ENCODE measurements at places on chromosomes 13 and 19.
A peak's percentile ranks its signal among the peaks of the same experiment; 100 is the strongest.

DNA sequence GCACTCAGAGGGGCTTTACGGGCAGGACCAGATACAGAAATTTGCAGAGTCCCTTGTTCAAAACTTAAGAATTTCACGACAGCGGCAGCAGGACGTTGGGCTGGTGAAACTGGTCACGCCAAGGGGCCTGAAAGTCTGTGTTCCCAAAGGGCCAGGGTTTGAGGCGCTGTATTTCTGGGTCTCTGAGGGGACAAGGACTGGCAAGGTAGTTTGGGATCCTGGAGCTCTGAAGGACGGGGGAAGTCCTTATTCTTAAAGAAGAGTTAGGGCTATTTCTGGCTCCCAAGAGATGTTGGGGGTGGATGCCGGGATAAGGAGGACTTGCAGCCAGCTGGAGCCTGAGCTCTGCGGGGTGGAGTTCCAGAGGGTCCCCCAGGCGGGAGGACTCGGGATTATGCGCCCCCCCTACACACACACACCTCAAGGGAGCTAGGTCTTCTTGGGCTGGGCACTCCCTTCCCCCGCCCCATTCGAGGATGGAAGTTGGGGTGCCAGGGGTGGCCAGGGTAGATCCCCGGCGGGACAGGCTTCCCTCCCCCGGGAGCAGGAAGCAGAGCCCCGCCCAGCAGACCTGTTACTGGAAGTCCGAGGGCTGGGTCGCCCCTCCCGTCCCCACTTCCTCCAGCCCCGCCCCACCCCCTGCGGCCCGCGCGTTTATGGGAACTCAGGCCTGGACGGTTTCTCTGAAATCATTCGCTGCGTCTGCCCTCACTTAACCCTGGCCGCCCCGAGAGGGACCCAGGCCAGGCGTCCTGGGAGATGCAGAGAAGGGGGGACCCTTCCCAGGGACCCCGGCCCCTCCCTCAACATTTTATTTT is 5.6 kb downstream of the BCL3 start:
- peak; percentile 51 for DNase-seq

- peak; percentile 13 for DNase-seq
Measured at GRCh38 chr13:61774903-61775302, 359.3 kb upstream of the PCDH20 start.

DNA sequence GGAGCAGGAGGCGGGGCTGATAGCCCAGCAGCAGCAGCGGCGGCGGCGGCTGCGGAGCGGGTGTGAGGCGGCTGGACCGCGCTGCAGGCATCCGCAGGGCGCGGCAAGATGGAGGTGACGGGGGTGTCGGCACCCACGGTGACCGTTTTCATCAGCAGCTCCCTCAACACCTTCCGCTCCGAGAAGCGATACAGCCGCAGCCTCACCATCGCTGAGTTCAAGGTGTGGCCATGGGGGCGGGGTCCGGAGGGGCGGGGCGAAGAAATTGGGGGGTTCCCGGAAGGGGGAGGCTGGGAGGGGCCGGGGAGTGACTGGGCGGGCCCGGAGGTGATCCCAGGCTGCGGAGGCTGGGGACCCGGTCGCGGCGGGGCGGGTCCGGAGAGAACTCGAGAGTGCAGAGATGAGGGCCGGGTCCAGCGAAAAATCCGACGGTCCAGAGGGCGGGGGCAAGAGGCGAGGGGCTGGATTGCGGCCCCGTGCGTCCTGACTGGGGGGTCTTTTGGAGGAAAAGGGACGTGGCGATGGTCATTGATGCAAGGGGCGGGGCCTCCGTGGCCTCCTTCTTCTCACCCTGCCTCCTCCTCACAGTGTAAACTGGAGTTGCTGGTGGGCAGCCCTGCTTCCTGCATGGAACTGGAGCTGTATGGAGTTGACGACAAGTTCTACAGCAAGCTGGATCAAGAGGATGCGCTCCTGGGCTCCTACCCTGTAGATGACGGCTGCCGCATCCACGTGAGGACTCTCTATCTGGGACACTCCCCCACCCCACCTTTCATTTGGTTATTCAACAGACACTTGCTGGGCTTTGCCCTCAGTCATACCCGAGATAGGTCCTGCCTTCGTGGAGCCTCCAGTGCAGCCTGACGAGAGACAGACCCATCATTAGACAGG is at the start of gene TBCB:
Gene TBCB, plus strand, starts transcription at position 16 of the 891 bp plus-strand sequence. Its CDS starts 93 bp downstream, at position 109.
- DNase-seq = no peak

DNA sequence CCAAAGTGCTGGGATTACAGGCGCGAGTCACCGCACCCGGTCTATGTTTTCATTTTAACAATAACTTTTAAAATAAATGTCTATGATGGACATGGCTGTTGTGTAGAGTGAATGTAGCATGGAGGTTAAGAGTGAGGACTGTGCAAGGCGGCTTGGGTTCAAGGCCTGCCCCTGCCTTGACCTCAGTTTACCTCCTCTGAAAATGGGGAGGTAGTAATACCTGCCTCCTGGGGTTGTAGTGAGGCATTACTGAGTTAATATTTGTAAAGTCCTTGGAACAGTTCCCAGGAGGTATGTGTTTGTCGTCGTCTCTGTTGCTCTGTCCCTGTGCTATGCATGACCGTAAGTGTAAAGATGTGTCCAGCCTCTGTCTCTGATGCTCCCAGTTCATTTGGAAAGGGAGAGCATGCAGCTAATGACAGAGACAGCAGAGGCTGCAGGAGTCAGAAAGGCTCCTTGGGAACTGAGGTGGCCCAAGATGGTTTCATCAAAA is 9.4 kb downstream of the GARRE1 start:
- no peak for DNase-seq

GRCh38 chr13:59672445-59672844 is 491.3 kb downstream of the DIAPH3 start:
- DNase-seq = no peak

- DNase-seq = no peak
Measured at GRCh38 chr13:78520425-78520824, 82.9 kb downstream of the POU4F1 start.

DNA sequence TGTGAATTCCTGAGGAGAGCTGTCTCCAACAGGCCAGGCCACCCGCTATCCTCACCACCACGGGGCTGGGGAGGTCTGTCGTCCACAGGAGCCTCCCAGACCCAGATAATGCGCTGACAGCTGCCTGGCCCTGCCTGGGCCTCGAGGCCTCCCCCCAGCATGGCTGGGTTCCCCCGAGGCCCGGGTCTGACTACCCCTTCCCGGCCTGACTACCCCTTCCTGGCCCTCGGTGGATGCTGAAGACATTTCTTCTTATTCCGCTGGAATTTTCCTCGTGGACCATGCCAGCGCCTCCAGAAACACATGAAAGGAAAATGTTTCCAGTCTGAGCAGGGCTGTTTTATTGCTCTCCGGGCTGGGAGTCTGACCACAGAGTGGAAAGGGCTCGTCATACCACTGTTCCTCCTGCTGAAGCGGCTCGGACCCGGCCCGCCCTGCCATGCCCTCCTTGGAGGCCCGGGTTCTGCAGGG is 16.8 kb upstream of the COMP start:
- no peak for DNase-seq

GRCh38 chr13:21069561-21070004 is 8.2 kb upstream of the LATS2 start:
- peak; percentile 62 for DNase-seq

- no peak for DNase-seq
Measured at GRCh38 chr13:50513300-50513877, 330.1 kb downstream of the DLEU7 start.

DNA sequence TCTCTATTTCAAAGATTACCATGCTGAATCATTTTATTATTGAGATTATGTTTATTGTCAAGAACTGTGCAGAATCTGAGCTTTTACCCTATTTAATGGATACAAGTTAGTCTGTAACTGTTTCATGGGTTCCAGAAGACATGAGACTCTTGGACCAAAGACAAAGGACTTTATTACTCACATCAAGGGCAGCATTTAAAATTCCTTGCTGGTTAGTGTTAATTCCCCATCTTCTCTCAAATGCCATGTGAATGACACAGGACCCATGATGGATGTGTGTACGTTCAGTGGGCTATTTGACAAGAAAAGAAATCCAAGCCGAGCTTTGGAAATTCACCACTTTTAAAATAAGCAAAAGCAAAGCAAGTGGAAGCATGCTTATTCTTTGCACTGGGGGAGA is 139.9 kb downstream of the PCDH20 start:
- DNase-seq = no peak

DNA sequence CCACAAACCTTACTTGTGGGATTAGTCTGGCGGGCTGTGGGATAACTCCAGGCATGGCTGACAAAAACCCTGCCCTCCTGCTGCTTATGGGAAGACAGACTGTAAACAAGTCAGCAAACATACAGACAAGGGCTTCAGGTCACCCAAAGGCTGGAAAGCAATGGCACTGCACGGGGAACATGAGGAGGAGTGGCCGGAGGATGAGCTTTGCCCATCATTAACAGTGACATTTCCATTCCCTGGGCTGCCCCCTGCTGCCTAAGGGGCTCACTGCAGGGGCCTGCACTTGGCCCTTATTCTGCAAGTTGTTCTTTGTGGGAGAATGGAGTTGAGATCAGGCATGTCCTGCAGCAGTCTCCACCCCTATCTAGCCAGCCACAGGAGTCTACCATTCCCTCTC is 91.3 kb downstream of the UQCRFS1 start:
- DNase-seq = no peak

GRCh38 chr19:43503501-43504425 is 783 bp downstream of the PHLDB3 start:
- DNase-seq = peak; percentile 77

GRCh38 chr13:44373601-44374347 is at the start of gene SERP2:
Gene SERP2, plus strand, starts transcription at chr13:44373824. Its CDS starts 202 bp downstream, at chr13:44374026.
- no peak for DNase-seq

DNA sequence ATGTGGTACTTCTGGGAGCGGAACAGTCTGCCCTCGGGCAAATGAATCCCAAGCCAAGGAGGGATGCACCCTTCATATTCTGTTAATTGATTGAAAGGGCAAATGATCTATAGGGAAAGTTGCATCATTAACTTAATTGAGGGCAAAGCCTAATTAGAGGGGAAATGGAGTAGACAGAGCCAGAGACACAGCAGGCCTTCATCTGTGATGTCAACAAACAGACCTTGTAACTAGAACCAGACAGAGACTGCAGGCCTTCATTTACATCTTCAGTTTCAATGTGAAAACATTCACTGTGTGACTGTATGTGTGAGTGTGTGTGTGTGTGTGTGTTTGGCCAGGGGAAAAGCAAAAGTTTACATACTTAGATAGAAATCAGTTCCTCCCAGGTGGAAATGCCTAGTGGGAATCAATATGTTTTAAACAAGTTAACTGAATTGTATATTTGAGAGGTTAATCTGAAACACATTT is 126.4 kb downstream of the SPRY2 start:
- DNase-seq = no peak

DNA sequence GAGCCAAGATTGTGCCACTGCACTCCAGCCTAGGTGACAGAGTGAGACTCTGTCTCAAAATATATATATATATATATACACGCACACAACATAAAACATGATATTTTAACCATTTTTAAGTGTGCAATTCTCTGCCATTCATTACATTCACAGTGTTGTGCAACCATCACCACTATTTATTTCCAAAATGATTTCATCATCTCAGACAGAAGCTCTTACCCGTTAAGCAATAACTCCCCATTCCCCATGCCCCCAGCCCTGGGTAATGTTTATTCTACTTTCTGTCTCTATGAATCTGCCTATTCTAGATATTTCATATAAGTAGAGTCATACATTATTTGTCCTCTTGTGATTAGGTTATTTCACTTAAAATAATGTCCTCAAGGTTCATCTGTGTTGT is 20.3 kb downstream of the WDR88 start:
- no peak for DNase-seq

DNA sequence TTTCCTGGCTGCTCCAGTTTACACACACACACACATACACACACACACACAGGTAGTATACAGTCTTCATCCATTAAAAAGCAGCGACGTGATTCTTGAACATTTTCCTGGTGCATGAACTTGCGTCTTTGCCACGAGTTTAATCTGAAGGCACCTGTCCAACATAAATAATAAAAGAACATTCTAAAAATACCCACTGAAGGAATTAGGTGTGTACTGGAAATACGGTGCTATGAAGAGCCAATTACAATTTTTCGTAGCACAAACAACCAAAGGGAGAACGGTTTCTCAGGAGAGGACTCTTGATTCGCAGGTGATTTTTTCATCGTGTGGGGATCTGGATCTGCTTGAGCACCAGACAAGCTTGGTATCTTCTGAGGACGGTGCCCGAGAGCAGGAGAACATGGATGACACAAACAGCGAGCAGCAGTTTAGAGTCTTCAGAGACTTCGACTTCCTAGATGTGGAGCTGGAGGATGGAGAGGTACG is 61.2 kb downstream of the ZAR1L start:
- DNase-seq = no peak

GRCh38 chr13:112469071-112469745 is 93.1 kb downstream of the SPACA7 start:
- DNase-seq = no peak

DNA sequence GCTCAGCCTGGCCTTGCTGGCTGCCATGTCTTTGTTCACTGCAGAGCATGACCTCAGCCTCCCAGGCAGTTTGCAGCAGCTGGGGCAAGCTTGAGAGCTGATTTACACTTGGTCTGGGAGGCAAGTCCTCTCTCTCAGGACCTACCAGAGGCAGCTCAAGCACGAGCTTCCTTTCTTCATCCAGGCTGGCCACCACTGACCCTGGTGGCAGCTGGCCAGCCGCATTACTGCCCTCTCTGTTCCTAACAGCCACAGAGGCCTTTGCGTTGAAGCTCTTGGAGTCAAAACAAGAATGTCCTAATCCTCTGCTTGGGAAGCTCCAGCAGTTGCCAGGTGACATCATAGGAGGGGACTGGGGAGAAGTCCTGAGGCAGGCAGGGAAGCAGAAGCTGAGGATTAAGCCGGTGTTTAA is 85.7 kb downstream of the NUFIP1 start:
- DNase-seq = no peak

DNA sequence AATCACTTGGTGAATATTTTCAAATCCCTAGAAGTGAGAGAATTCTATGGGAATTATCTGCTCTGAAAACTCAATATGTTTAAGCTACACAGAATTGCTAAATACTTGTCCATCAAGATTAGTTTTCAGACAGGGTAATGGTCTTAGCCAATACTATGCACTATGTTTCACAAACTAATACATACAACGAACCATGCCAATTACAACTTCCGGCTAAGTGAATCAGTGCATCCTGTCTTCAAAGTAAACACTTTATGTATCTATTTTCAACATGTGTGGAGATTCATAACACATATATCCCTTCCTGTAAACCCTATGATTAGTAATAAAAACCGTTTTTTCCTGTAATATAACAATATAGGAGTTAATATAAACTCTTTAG is 181.5 kb downstream of the POSTN start:
- no peak for DNase-seq

GRCh38 chr19:17794731-17795494 is at the start of gene B3GNT3:
Gene B3GNT3, plus strand, starts transcription at chr19:17795138. Its CDS starts 12,670 bp downstream, at chr19:17807808.
- no peak for DNase-seq

- no peak for DNase-seq
Measured at GRCh38 chr13:102658660-102659059, 36.2 kb downstream of the METTL21C start.

GRCh38 chr19:41930926-41931592 is 2.8 kb upstream of the ERFL start:
- DNase-seq = no peak

GRCh38 chr19:4023600-4024398 is 16.3 kb downstream of the PIAS4 start:
- DNase-seq = no peak

All from foreskin melanocyte (primary cell).